ENCODE measurements at places on chromosomes 13 and 19.
A peak's percentile ranks its signal among the peaks of the same experiment; 100 is the strongest.

GRCh38 chr13:67964986-67965385 lies 734.9 kb upstream of the PCDH9 start:
- no peak for DNase-seq

GRCh38 chr19:6273701-6274601 lies 5.8 kb downstream of the MLLT1 start:
- no peak for DNase-seq

- no peak for DNase-seq
These were observed 53.7 kb downstream of the RASA3 start for GRCh38 chr13:114078461-114079451.

- no peak for DNase-seq
These were observed 5.6 kb downstream of the FFAR3 start for GRCh38 chr19:35363711-35364425.

DNA sequence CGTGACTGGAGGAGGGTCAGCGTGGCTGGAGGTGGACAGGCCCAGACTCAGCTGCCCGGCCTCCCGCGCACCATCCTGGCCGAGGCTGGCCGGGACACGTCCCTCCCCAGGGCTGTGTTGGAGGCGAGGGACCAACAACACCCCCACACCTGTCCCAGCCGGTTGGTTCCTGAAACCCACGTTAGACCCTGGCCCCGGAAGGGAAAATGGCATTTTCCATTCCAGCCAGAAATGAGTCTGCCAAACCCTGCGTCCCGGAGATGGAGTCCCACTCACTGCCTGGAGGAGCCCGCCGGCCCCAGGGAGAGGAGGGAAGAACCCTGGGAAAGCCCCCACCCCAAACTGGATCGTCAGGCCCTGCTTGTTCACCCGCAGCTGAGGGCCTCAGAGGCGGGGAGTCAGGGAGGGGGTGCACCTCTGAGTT lies 4.8 kb upstream of the WDR18 start:
- DNase-seq, result no peak

DNA sequence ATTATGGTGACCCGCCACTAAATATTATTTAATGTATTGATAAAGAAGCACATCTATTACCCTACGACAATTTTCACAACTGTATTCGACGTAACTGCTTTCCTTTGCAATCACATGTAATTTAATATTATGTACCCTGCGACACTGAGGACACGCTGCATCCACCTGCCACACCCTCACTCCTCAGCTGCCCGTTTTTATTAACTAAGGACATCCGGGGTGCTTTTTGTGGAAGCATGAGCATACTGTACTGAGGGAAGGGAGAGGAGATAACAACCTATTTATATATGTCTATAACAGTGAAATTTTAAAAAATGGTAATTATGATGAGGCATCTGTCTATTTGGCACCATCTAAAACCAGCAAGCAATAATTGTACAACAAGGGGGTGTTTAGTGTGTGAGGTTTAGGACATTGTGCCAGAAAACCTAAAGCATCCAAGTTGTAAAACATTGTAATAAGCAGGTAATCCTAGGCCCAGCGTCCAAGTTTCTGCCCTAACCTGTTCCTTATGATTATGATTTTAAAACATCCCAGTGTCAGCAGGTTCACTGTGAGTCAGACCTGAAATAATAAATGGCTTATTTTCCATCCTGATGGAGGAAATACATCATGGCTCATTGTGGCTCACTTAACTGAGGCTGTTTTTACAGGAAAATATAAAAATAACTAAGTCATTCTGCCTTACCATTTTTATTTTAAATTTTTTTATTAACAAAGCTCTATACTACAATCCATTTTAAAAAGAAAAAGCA lies 56.3 kb downstream of the FOXO1 start:
- DNase-seq, result no peak

DNA sequence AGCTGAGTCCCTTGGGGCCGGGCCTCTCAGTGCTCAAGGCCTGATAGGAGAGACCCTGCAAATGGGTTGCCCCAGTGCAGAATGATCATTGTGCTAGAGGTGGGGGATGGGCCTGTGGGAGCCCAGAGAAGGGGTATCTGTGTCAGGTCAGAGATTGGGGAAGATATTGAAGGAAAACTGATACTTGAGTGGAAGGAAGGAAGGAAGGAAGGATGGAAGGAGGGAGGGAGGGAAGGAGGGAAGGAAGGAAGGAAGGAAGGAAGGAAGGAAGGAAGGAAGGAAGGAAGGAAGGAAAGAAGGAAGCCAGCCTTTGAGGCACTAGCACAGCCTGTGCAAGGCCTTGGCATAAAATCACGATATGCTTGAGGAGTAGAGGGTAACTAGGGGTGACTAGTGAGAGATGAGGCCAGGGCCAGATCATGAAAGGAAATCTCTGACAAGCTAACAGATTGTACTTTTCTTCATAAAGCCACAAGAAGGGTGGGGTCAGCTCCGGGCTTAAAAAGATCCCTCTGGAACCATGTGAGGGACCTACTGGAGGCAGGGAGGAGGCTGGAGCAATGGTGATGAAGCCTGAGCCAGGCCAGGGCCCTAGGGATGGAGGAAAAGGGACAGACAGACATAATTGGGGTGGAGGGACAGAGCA lies 11.4 kb downstream of the PTH2 start:
- DNase-seq, result no peak

DNA sequence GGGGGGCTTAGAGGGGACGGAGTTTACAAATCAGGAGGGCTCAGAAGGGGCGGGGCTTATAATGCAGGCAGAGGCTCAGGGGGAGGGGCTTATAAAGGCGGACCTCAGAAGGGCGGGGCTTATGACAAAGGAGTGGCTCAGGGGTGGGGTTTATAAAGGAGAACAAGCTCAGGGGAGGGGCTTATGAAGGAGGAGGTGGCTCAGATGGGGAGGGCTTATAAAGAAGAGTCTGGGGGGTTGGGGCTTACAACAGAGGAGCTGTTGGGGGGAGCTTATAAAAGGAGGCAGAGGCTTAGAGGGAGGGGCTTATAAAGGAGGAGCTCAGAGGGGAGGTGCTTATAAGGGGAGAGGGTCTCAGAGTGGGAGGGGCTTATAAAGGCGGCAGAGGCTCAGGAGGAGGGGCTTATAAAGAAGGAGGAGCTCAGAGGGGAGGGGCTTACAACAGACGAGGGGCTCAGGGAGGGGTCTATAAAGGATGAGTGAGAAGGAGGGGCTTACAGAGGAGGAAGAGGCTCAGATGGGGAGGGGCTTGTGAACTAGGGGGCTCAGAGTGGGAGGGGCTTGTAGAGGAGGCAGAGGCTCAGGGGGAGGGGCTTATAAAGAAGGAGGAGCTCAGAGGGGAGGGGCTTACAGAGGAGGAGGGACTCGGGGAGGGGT lies 1.0 kb downstream of the SMIM24 start:
- DNase-seq, result peak; percentile 67

- peak; percentile 32 for DNase-seq
These were observed 9.4 kb downstream of the NLRP7 start for GRCh38 chr19:54937926-54938325.

GRCh38 chr13:84082462-84082861 lies 200.2 kb upstream of the SLITRK1 start:
- no peak for DNase-seq

DNA sequence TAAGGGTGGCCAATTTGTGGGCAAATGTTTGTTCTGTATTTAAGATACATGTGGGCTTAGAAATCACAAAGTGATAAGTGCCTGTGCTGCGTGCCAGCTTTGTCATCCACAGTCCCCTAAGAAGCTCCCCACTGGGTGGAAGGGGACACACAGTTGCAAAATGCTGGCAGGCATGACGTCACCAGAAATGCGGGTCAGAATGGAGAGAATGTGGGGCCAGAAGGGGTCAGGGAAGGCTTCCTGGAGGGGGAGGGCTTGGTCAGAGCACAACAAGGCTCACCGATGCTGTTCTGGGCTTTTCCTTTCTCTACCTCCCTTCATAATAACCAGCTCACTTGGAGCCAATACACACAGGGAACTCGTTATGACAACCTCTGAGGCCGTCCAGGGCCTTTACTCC lies 207.3 kb downstream of the URI1 start:
- DNase-seq, result no peak

- no peak for DNase-seq
These were observed 1.8 kb upstream of the KCTD15 start for GRCh38 chr19:33794683-33795369.

GRCh38 chr19:54429176-54429495 lies 13.9 kb downstream of the TTYH1 start:
- DNase-seq, result no peak

GRCh38 chr19:58569943-58570670 lies 3.0 kb downstream of the MZF1 start:
- DNase-seq, result peak; percentile 12

Measured in activated naive CD4-positive, alpha-beta T cell treated with anti-CD3 and anti-CD28 coated beads, Interleukin-2, amount 10 ng/mL, durations not matched to agents 7 days and 5 days (primary cell).